Left hindlimb (tissue), 1 donor: ENCODE measurements at places on chromosomes 13 and 19.

DNA sequence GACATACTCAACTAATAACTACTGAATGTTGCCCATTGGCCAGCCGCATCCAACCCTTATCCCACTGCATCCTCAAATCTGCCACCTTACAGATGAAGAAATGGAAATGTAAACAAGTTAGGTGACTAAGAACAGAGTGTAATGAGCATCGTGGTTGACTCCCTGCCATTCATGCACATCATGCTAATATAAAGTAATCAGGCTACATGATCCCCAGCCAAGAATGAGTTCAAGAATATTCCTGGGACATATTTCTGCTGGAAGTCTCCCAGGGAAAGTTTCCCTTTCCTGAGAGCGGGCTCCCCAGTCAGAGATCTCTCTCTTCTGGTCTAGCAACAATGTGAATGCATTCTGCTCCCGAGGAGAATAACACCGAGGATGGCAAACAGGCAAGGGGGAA, 55.9 kb upstream of the SERP2 start:
- DNase-seq = no peak

- peak; percentile 83 for DNase-seq
These were observed 4.2 kb downstream of the LYL1 start for GRCh38 chr19:13098277-13099072.

- DNase-seq = no peak
These were observed 23.1 kb upstream of the INTS6 start for GRCh38 chr13:51475727-51476501.

DNA sequence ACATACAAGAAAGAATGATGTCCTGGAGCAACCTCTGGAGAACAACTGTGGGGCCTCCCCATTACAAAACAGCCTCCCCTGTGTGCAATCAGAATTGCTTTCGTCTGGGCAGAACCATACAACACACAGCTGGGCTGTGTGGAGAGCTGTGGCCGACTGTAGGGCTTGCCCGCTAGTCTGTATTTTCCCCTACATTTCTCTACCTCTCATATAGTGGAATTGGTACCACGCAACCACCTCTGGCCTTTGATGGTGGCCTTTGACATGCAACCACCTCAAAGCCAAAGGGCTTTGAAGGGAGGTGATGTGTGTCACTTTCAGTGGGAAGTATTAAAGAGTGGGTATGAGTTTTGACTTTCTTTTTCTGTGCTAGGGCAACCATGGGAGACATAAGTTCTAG, 34.0 kb downstream of the GARRE1 start:
- DNase-seq = no peak

GRCh38 chr13:50514249-50514648, 329.2 kb downstream of the DLEU7 start:
- no peak for DNase-seq

- no peak for DNase-seq
These were observed 47.2 kb downstream of the PEX11G start for GRCh38 chr19:7441468-7442146.
